ENCODE measurements at places on chromosomes 7 and 10.

DNA sequence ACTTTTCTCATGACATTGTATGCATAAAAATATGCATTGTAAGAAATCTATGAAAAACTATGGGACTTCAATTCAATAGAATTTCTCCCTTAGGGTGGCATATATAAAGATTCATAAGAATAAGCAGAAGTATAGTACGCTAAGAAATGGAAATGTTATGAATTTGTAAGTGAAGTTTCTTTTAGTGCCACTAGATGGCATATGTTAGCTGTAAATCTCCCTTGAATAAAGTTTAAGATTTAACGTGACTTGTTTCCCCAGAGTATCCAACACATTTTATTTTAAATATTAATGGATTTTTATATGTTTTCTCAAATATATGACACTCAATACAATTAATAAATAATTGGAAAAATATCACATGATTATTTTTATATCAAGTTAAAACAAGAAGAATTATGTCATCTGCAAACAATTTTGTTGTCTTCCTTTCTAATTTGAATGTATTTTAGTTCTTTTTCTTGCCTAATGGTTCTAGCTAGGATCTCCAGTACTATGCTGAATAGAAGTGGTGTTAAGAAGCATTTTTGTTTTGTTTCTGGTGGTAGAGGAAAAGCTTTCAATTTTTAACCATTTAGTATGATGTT lies 287.2 kb downstream of the HGF start:
- DNase-seq: no peak

DNA sequence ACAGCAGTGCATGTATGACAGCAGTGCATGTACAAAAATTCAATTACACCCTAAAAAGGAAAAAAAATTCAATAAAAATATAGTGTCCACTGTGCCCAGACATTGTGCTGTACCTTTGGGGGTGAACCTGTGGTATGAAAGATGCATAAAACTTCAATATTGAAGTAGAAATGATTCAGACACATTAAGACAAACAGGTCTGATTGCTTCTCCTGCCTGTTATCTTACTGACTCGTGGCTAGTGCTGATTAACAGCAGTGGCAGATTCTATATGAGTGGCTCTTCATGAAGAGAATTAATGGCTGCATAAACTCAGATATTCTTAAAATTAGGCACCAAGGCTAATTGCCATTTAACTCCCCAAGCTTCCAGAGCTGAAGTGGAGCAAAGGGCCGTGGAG lies 37.9 kb downstream of the GATA3 start:
- no peak for DNase-seq

- no peak for DNase-seq
Measured at GRCh38 chr7:52726986-52727385, 308.4 kb upstream of the POM121L12 start.

DNA sequence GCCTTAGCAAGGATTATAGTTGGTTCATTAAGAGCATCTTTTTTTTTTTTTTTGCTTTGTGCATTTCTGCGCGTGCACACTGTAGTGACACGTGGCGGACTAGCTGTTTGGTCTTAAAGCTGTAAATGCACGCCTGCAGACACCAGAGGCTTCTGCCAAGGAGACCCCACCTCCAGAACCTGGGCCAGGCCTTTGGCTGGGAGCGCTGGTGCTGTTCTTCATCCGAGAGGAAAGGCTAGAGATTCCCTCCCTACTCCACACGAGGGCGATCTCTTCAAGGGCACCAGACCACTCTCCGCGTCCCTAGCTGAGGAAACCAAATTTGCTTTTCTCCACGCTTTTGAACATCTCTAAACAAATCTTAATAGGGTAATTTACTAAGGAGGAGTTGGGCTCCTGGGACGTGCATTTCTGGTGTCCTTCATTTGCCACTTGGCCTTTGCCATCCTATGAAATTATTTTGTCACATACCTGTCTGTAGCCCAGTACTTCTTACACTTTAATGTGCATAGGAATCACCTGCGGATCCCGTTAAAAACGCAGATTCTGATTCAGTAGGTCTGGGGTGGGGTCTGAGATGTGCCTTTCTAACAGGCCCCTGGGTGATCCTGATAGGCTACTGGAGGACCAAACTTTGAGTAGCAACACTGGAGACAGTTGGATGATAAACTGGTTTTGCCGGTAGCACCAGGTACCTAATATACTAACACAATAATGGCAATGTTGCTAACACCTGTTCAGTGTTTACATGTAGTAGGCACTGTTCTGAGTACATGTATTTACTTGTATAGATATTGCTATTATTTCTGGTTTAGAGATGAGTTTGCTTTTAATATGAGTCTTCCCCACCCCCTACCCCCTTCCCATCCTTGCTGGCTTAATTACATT lies 1.3 kb upstream of the SLC26A5 start:
- peak; percentile 27 for DNase-seq

DNA sequence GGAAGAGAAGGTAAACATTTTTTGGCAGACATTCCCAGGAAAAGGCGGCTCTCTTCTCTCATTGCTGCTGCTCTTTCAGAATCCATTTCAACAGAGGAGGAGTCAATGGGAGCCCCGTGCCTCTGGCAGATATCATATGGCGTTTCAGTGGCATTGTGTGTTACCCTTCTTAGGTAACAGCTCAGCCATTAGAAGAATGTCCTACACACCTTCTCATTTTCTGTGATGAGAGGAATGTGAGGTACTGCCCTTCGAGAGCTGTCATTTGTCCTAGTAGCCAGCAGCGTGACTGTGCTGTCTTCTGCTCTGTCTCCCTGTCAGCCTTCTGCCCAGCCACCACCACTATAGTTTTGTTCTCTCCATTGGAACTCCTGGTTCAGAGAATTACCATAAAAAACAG lies 102.4 kb downstream of the EGFR start:
- no peak for DNase-seq

DNA sequence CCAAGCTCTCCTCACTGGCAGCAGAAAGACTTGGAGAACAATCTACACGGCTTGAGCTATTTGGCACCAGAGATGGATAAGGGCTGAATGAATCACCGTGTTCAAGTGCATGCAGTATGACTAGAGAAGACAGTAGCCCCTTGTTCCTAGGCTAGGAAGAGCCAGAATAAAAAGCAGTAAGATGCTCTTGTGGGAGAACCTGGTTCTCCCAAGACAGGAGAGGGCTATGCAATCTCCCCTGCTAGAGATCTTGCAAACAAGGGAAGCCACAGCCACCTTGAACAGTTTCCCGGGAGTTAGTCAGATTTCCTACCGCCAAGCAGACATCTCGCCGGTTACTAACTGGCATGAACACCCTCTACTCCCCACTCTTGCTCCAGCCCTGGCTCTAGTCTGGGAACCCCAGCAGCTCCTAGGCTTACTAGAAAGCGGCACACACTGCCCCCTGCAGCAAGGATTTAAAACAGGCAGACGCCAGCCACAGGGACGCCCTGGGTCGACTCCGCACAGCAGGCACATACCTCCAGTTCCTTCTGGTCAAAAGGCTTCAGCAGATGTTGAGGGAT lies 107.3 kb downstream of the SMURF1 start:
- DNase-seq: no peak

GRCh38 chr7:129356176-129356575 lies 78.1 kb upstream of the STRIP2 start:
- DNase-seq: no peak

- no peak for DNase-seq
Measured at GRCh38 chr7:54841772-54842697, 83.0 kb upstream of the SEC61G start.

GRCh38 chr7:3436746-3437145 lies 135.7 kb downstream of the SDK1 start:
- DNase-seq: no peak

DNA sequence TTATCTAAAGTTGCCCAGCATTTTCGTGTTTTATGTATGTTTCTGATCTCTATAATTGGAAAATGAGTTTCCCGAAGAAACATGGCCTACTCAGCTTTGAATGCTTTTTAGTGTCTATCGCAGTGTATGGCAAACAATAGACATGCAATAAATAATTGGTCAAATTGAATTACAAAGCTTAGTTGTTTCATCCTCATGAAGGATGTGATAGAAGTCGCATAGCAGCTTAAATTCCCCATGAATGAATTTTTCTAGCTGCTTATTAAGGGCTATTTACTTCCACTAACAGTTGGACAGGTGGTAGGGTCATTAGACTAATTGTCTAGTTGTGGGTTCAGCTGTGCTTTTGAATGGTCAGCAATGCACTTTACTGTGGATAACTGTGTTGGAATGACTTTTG lies 467.3 kb upstream of the MBL2 start:
- no peak for DNase-seq

GRCh38 chr7:75875113-75876080 lies 3.4 kb upstream of the RHBDD2 start:
- no peak for DNase-seq

DNA sequence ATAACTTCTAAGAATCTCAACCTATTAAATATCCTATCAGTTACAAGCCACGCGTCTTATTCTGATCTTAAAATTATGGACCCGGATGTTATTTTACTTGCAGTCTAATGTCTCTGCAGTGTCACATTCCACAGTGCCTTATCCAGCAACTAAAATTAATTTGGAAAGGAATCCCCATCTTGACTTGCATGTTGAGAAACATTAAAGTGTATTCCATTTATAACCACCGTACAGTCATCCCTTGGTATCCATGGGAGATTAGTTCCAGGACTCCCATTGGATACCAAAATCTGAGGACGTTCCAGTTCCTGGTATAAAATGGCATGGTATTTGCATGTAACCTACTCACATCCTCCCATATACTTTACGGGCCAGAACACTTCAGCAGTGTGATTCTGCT lies 194.7 kb downstream of the ARHGAP21 start:
- DNase-seq: no peak

- no peak for DNase-seq
Measured at GRCh38 chr10:21754410-21755011, 220.5 kb downstream of the MLLT10 start.

DNA sequence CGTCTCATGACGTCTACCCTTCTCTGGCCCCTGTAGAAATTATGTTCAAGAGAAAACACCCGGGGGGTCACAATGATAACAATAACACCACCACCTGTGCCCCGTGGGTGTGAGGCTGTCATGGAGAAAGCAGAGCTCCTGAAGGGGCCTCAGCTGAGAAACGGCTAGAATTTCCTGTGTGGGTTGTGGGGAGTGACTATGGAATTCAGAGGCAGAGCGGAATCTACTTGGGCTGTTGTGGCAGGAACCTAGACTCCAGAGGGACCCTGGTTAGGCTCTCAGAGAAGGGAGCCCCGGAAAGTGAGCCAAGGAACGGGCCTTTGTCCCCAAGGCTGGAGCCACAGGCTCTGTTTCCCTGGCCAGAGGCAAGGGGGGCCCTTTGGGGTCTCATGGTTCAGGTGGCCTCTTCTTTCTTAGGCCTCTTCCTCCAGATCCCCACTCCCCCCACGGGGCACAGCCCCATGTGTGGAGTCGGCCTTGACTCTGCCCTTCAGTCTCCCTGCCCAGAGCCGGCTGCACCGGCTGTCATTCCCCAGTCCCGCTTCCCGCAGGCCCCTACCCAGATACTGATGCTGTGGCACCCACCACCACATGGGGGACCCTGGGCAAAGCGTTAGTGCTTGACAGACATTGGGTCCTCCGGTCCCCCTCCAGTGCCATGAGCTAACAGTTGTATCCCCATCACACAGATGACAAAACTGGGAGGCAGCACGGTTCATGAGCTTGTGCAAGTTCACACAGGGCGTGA lies 6.5 kb upstream of the GIMAP8 start:
- DNase-seq: no peak

DNA sequence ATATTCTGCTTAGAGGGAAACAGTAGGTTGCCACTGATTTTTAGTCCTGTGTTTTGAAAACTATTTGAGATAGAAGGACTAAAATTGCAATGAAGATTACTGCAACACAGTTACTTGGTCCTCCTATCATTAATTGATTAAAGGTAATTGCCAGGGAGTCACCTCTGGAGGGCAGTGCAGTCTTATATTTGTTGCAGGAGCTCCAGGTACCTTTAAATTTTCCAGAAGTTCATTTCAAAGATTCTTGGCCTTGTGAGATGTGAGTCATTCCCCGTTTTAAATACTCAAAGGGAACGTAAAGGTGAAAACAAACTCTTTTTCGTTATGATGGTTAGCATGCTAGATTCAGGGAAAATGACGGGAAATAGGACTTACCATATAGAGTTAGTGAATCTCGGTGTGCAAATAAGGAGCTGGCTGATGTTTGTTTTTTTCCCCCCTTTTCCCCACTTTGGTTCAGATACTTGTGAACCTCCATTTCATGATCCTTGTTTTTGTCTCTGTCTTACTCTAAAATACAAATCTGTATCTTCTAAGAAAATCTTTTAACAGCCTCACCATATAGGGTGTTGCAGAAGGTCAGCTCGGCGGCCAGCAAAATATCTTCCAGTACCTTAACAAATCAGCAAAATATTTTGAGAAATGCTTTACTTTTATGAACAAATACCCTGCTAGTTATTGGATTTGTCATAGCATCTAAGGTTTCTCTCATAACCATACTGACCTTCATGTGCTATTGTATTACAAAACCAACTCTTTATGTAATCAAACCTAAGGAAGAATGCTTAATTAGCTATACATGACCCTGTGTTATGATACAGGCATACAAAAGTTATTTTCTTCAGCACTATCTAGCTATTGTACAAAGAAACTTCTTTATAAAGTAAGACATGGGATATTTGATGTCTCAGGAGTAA lies 143.0 kb upstream of the HDAC9 start:
- no peak for DNase-seq

- DNase-seq: no peak
Measured at GRCh38 chr7:139360948-139361307, 1.2 kb downstream of the LUC7L2 start.

DNA sequence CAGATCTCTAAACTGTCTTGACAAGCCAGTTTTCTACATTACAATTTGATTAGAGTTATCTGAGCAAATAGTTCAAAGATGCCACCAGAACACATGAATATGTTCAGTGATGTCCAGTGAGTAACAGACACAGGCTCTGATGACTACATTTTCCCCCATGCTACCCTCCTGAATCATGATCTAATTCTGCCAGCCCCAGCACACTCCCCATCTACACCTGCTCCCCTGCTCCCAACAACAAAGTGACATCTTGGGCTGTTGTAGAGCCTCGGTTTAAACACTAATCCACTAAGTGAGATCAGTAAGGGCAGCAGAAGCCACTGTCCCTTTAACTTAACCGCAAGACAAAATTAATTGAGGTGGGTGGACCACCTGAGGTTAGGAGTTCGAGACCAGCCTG lies 104.6 kb downstream of the PROSER2 start:
- no peak for DNase-seq

DNA sequence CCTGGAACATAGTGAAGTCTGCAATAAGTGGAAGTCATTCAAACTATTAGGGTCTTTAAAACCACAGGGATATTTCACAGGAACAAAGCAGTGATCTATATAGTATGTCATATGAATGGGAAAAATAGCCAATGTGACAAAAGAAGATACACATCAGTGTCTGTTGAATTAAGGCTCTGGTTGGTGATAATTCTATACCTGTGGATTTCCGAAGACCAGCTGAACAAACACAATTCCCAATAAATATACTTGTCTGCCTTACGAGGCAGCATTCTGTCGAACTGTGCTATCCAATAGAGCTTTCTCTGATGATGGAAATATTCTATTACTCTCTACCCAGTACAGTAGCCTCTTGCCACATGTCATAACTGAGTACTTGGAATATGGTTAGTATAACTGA lies 55.9 kb upstream of the CAV2 start:
- DNase-seq: no peak

GRCh38 chr7:110283056-110283455 lies 807.9 kb upstream of the LRRN3 start:
- no peak for DNase-seq

- DNase-seq: no peak
Measured at GRCh38 chr7:28258240-28258639, 77.6 kb upstream of the JAZF1 start.

All from GM12892 (cell line).